IMR-90 (cell line): ENCODE measurements at places on chromosomes 5 and 9. TPM values are rescaled to one million over a fixed set of nuclear protein-coding genes. Genes with fewer than 3 reads are reported as not detected.

The FRMD3 gene
- total RNA-seq: under 0.01 and 0.18 TPM in 2 replicates

GRCh38 chr9:33049680-33050361, 24.7 kb downstream of the DNAJA1 start:
- DNase-seq: no peak
- H3K36me3 ChIP-seq: peaks cover 27% of the 10 kb centered on the region
- no peak overlapping the region for H3K4me3 ChIP-seq
- H3K27ac ChIP-seq: no peak overlapping the region

GRCh38 chr5:57033503-57033902, 81.6 kb upstream of the MIER3 start:
- no peaks in the 10 kb centered on the region for H3K4me1 ChIP-seq
- peaks cover 1% of the 10 kb centered on the region for H3K27me3 ChIP-seq
- no peak overlapping the region for H3K4me3 ChIP-seq
- no peak for DNase-seq
- H3K36me3 ChIP-seq: no peaks in the 10 kb centered on the region
- H3K27ac ChIP-seq: no peak overlapping the region

- DNase-seq: no peak
- peaks cover 60% of the 10 kb centered on the region for H3K36me3 ChIP-seq
- H3K4me1 ChIP-seq: no peaks in the 10 kb centered on the region
- no peak overlapping the region for H3K4me3 ChIP-seq
These were observed 38.7 kb downstream of the PRRT1B start for GRCh38 chr9:131583836-131584555.

- peaks cover 2% of the 10 kb centered on the region; the same call in 1 of the 2 replicates for H3K4me1 ChIP-seq
- H3K27ac ChIP-seq: no peak overlapping the region
- H3K4me3 ChIP-seq: no peak overlapping the region
These were observed 93.9 kb downstream of the GRIA1 start for GRCh38 chr5:153584126-153584959.

- no peak overlapping the region for H3K4me3 ChIP-seq
- H3K27ac ChIP-seq: no peak overlapping the region
- H3K36me3 ChIP-seq: peaks cover 13% of the 10 kb centered on the region
- H3K27me3 ChIP-seq: no peaks in the 10 kb centered on the region
- peaks cover 21% of the 10 kb centered on the region for H3K4me1 ChIP-seq
These were observed 80.3 kb downstream of the VCAN start for GRCh38 chr5:83551821-83552220.
